Fibroblast of skin of left quadriceps (primary cell): ENCODE measurements at places on chromosomes 1 and 21.

DNA sequence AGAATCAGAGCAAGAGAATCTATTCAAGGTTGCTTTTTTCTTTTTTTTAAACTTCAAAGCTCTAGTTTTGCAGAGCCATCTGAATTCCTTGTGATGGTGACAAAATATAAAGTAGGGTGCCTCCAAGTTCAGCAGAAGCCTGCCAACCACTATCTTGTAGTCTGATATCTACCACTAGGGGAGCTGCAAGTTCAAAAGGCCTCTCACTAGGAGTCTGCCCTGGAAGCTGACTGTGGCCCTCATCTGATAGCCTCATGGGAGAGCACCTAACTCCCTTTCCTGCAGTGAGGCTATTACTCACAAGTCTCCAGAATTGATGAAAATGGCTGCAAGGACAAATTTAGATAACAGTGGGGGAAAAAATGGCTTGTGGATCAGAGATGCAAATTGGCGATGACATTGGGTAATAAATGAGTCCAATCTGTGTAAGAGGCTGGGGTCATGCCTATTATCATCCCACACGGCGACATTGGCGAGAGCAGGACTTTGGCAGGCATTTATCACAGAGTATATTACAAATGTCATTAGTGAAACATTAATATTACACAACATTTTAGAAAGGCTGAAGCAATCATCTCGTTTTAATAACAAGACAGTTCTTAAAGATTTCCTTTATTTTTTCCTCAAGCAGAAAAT lies 10.7 kb upstream of the ZP4 start:
- DNase-seq, result no peak

DNA sequence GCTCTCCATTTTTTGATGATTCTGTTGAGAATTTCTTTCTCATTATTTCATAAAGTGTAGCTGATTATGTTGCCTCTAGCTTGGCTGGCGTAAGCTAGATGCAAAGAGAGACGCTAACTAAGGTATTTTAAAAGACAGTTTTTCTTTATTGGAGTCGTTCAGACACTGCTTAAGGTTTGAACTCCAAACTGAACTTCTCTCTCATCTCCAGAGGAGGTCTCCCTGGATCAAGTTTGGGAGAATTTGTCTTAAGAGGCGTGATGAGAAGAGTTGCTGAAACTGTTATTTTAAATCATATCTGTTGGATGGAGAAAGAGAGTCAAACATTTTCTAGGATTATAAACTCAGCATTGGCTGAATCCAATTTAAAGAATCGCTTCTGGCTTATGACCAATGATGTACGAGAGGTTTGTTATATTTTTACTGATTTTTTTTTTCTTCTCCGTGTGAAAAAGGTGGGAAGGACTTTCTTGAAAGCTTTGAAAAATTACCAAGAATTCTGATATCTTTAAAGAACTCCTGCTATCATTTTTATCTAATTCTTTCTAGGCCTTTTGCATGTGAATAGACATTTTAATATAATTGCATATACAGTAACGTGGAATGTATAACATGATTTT lies 34.0 kb downstream of the MAP3K7CL start:
- peak; percentile 70 for DNase-seq

- no peak for DNase-seq
Observed at GRCh38 chr1:185368313-185368855, 51.3 kb upstream of the IVNS1ABP start.

DNA sequence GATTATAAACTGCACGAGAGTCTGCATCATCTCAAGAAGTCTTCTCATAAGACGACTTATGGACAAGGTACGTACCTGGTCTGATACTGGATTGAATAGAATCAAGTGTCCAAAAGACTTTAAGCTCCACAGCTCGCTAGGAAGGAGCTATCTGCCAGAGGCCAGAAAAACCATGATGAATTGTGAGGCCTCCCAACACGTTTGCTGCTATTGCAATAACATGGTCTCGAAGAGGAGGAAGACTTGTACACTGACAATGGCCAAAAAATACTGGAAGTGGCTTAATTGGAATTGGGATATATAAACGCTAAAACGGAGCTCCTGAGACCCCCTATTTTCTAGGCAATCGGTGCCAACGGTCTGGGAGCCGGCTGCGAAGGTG lies 534 bp downstream of the DNAJC28 start:
- no peak for DNase-seq

GRCh38 chr1:242243472-242243871 lies 244.6 kb upstream of the MAP1LC3C start:
- no peak for DNase-seq

DNA sequence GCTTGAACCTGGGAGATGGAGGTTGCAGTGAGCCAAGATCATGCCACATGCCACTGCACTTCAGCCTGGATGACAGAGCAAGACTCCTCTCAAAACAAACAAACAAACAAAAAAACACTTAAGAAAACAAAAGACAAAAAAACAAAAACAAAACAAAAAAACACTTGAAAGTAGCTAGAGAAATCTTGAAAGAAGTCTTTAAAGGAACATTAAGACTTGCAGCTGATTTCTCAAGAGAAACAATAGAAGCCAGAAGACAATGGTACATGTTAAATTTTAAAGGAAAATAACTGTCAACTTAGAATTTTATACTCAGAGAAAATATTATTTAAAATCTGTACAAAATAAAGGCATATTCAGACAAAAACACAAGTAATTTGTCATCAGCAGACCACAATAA lies 71.3 kb downstream of the HLX start:
- DNase-seq, result no peak

- DNase-seq, result no peak
Observed at GRCh38 chr1:240586006-240586405, 25.9 kb downstream of the GREM2 start.

GRCh38 chr1:30489737-30490389 lies 233.5 kb downstream of the MATN1 start:
- no peak for DNase-seq

- no peak for DNase-seq
Observed at GRCh38 chr1:246946366-246946765, 14.6 kb upstream of the AHCTF1 start.

- DNase-seq, result no peak
Observed at GRCh38 chr1:225824533-225824941, 14.6 kb downstream of the EPHX1 start.

GRCh38 chr21:18249672-18250071 lies 5.0 kb downstream of the CHODL start:
- no peak for DNase-seq

GRCh38 chr1:205514211-205515142 lies 10.0 kb downstream of the CDK18 start:
- no peak for DNase-seq

DNA sequence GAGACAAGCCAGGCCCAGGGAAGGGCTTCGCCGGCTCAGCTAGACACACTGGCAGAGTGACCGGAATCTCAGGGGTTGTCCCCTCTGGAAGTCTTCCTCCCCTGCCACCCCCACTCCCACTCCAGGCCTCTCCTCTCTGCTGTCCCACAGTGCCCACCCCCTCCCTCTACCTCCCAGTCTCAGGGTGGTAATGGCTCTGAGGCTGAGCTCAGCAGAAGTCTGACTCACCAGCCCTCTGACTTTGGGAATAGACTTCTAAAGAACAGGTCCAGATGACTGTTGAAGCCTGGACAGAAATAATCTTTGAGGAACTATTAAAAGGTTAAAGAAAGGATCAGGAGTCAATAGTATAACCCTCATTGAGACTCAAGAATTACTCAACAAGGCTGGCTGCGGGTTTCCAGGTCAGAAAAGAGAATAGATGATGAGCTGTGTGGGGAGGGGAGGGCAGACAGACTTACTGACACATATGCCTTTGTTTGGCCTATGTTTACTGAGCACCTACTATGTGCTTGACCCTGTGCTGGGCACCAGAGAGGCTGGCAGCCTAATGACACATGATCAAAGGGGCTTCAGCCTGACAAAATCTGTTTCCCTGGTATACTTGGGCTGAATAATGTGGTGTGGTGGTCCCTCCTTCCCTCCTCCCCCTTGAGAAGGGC lies 8.2 kb downstream of the HCRTR1 start:
- DNase-seq, result no peak

DNA sequence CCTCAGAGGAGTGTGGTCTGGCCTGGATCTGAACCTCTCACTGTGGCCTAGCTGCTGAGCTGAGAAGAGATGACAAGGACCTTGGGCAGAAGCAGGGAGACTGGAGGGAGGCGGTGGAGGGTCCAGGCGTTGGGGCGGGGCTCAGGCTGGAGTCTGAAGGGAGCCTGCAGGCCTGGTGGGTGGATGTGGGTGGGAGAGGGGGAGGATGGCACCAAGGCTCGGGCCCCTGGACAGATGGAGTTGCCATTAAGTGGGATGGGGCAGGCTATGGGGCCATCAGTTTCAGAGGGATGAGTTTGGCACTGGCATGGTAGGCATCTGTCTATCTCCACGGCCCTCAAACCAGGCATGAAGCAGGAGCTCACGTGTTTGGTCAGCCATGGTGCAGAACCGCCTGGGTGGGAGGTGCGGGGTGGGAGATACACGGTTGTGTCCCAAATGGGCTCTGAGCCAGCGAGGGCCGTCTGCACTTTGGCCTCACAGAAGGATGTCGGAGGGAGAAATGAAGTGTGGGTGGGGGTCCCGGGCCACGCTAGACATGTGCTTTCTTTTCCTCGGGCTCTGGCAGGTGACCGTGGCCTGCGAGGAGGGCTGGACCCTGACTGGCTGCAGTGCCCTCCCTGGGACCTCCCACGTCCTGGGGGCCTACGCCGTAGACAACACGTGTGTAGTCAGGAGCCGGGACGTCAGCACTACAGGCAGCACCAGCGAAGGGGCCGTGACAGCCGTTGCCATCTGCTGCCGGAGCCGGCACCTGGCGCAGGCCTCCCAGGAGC lies 23.6 kb downstream of the PCSK9 start:
- no peak for DNase-seq

GRCh38 chr1:204826970-204827369 lies 43.7 kb upstream of the NFASC start:
- no peak for DNase-seq

DNA sequence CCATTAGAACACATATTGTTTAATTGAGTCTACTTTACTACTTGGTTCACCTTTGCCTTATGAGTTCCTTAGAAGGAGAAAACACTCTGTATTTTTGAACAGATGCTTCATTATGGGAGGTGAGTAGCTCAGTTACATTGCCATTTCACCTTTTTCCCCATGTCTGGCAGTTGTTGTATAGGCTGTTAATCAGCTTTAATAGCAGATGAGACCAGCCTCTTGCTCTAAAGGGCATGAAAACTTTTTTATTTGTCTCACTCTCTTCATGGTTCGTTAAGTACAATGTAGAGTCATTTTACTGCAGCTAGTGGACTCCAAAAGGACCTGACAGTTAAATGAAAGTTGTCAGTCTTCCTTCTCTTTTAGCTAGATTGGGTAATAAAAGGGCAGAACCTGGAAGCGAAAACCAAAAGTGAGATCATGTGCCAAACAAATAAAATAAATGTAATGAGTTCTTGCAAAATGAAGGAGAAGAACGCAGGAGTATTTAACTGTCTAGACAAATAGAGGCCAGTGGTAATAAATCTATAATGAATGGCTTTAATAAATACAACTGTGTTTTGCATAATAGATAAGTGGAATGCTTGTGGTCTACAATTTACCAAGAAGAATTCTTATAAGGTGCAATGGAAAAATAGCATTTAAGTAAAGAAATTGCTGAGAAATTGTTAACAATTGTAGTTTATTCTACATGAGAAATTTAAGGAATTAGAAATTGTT lies 180.0 kb upstream of the NEGR1 start:
- no peak for DNase-seq

DNA sequence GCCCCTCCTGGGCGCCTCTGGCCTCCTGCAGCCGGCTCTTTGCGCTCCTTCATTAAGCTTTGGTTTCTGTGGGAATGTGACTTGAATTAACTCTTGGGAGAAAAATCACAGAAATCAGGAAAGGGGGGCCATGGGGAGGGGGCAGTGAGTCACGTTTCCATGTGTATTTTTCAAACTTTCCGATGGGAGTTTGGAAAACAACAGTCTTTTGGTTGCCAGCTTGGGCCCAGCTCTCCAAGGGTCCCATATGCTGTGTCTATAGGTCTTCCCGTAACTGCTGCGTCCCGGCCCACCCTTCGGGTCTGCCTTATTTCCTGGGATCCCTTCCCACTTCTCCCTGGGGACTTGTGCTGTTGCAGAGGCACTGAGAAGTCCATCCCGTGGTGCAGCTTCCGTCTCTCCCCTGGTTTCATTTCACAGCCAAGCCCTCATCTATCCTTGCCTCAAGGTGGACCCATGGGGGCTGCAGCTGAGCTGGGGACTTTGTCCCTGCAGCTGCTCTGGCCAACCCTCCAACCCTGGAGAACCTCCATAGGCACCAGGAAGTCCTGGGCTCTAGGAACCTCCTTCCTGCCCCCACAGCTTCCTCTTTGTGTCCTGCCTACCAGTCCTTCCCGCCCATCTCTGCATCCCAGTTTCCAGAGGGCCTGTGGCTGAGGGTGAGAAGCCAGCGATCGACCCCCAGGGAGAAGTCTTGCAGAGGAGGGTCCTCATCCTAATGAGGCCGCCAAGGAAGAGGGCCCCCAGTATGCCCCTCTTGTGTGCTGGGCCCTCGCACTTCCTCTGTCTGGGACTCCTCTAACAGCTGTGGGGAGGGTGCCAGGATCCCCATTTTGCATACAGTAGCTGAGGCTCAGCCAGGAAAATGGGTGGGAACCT lies 11.6 kb upstream of the LMNA start:
- DNase-seq, result no peak

DNA sequence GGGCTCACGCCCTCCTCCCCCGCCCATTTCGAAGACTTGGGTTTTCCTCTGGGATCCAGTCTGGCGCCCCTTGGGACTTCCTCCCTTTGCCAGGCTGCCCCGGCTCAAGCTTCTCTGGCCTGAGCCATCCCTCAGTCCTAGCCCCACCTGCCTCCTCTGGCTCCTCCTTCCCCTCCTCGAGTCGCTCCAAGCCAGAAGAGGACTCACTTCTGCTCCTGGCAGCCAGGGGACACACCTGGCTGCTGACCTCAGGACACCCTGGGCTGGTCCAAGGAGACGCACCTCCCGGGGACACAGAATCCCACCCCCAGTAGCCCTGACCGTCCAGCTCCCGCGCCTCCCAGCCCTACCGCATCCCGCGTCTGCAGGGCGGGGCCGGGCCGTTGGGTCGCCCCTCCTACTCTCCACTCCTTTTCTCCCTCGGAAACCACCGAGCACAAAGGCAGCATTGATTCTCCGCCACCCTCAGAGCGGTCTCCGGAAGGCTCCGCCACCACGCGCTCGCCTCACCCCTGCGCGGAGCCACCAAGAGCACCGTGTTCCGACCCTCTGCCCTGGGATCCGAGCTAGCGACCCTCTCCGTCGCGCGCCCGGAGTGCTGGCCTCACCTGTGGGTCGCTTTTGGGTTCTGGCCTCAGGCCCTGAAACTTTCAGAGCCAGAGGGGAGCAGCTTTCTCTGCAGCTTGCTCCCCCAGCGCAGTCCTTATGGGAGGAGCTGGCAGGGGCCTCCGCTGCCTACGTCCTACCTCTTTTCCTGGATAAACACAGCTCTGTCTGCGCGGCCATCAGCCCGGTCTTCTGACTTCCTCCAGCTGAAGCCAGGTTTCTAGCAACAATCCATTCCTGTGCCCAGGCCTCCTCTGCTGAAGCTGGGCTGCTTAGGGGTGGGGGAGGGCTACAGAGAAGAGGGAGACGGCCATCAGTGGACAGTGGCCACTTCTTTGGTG lies at the start of gene C2CD4D:
Gene C2CD4D, minus strand, starts transcription at position 364 of the 947 bp plus-strand sequence. CDS start 831 bp downstream, outside the sequence.
- DNase-seq, result no peak

GRCh38 chr1:245493029-245493428 lies 338.2 kb downstream of the KIF26B start:
- DNase-seq, result no peak
